GM12891 (cell line): ENCODE measurements at places on chromosomes 1 and 21.

DNA sequence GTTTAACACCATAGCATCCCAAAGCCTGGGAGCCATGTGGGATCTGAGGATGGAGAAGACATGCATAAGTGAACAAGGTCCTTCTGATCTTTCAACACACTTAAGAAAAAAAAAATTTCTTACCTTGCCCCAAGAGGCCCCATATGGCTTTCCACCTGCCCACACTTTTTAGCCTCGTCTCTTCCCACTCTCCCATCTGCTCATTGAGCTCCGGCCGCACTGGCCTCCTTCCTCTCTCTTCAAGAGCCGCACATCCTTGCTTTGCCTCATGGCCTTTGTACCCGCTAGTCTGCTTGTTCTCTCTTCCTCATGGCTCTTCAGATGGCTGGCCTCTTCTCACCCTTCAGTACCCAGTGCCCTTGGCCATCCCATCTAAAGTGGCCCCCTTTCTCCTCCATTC is 70.2 kb upstream of the PDE4B start:
- DNase-seq, result no peak

DNA sequence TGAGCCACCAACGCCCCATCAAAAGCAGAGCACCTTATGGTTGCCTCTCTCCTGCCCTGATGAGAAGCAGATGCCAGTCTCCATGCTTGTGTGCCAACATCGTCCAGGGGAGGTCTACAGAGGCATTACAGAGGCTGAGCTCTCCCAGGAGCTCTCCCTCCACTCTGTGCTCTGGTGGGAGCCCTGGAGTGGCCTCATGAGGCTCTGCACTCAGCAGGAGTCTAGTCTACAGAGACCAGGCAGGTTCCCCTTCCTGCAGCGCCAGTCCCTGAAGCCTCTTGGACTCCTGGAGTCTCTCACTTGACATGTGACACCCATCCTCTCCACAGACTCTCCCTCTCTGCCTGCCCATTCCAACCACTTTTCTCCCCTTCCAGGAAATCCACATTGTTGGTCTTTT is 3.4 kb downstream of the DCST1 start:
- DNase-seq, result no peak

- DNase-seq, result no peak
Observed at GRCh38 chr1:151820940-151821339, 10.7 kb downstream of the RORC start.

DNA sequence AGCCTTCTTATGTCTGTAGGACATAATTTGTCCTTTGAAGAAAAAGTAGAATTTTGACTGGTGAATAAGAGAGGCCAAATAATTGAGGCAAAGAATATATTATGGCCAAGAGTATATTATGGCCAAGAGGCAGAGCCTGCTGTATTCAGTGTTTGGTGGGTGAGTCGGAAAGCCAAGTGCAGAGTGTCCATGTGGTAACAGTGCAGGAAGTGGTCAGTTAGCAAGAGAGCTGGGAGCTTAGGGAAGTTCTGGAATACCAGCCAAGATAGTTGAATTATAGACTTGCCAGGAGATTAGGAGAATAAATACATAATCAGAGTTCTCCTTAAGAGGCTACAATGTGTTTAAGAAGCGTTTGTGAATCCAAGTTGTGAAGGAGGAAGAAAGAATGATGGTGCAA is 131.5 kb upstream of the LMO4 start:
- no peak for DNase-seq

DNA sequence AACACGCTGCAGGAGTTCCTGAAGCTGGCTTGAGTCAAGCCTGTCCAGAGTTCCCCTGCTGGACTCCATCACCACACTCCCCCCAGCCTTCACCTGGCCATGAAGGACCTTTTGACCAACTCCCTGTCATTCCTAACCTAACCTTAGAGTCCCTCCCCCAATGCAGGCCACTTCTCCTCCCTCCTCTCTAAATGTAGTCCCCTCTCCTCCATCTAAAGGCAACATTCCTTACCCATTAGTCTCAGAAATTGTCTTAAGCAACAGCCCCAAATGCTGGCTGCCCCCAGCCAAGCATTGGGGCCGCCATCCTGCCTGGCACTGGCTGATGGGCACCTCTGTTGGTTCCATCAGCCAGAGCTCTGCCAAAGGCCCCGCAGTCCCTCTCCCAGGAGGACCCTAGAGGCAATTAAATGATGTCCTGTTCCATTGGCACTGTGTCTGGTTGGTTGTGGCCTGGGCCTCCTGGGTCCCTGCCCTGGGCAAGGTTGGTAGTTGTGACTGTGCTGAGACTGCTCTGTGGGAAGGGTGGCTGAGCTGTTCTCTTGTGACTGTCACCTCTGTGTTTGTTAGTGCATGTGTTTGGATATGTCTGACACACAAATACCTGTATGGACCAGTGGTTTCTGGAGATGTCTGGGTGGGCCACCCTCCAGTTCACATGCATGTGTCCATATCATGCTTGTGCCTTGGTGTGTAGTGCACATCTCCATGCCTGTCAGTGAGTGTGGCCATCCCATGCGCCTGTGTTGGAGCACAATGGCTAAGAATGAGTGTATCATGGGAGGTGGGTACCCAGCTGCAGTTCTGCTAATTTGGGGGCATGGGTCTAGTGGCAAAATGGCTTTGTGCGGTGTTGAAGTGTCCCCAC is 1.4 kb downstream of the SH3BGRL3 start:
- no peak for DNase-seq

GRCh38 chr1:67830928-67831830 is 2.1 kb downstream of the GNG12 start:
- DNase-seq, result no peak

DNA sequence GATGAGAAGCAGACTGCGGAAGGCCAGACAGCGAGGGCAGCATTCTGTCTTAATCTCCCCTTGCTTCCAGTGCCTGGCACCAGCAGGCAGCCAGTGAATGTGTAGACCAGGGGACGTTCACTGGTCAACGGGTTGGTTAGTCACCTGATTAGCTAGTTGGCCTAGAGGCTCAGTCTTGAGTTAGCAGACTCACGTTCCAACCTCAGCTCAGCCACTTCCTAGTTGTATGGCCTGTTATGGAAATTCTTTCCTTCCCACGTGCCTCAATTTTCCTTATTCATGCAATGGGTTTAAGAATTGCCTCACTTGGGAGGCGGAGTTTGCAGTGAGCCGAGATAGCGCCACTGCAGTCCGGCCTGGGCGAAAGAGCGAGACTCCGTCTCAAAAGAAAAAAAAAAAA is 249.6 kb upstream of the TMEM51 start:
- DNase-seq, result no peak
